Pancreas (tissue), 10 donors: ENCODE measurements at places on chromosomes 12 and 14. TPM values are rescaled to one million over a fixed set of nuclear protein-coding genes. Genes with fewer than 3 reads are reported as not detected.

DNA sequence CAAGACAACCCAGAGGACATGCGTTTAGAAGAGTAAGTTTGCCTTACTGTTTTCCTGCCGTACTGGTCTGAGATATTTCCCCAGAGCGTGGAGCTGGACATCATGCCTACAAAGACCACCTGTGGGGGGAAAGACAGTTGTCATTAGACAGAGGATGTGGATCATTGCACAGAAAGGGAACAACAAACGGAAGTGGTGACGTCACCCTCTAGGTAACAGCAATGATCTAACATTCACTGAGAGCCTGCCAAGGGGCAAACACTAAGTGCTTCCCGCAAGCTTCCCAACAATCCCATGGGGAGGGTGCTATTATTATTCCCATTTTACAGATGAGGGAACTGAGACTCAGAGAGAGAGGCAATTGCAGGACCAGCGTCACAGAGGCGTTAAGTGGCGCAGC is 48.5 kb downstream of the SVOP start:
- DNase-seq, result no peak

DNA sequence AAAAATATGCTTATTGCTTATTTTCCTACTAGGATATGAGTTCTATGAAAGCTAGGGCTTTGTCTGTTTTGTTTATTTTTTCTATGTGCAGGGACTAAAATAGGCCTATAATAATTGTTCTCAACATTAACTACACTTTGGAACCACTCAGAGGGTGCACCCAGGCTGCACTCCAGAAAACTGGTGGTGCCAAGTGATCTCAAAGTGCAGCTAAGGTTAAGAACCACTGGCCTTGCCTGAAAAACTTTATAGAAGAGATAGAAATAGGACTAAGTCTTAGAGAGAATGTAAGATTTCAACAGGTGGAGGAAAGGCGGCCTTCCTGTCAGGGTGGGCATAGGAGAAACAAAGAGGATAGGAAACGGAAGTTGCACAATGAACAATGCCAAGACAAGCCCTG is 37.7 kb upstream of the NR1H4 start:
- DNase-seq, result no peak

DNA sequence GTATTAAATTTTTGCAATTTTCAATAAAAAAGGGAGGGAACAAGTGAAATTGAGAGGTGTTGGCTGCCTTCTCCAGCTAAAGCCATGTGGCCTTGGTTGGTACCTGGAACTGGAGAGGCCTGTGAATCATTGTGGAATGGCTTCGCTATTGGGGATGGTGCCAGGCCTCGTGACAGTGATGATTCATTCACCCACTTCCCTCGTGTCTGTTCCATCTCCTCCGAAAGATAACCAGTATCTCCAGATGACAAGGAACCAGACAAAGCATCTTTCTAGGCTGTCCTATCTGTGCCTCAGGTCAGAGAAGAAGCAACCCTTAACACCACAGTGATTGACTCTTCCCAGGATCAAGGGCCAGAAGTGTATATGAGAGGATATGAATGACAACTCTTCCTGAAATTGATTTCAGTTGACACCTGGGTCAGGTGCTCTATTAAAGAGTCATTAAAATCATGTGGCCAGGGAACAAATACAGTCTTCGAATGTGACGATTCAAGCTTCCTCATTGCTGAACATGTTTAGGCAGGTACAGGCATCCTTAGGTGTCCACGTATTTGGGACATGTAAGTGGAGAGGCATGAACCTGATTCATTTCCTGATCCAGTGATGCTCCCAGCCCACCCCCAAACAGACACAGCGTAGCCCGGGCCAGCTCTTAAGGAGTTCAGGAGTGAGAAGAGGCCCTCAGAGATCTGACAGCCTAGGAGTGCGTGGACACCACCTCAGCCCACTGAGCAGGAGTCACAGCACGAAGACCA is at the start of gene RNASE7:
Gene RNASE7, plus strand, starts transcription at position 687 of the 758 bp plus-strand sequence. CDS start 631 bp downstream, outside the sequence.
- DNase-seq, result peak; percentile 41

GRCh38 chr14:51951656-51952055 is 37.7 kb upstream of the RTRAF start:
- no peak for DNase-seq

GRCh38 chr14:53979747-53980642 is 23.4 kb upstream of the BMP4 start:
- peak; percentile 22 for DNase-seq

The RNU4-1 gene
- total RNA-seq, result 597 TPM

The NRDE2 gene
- total RNA-seq, result 7.9 TPM
